ENCODE measurements at places on chromosomes 7 and 10.

DNA sequence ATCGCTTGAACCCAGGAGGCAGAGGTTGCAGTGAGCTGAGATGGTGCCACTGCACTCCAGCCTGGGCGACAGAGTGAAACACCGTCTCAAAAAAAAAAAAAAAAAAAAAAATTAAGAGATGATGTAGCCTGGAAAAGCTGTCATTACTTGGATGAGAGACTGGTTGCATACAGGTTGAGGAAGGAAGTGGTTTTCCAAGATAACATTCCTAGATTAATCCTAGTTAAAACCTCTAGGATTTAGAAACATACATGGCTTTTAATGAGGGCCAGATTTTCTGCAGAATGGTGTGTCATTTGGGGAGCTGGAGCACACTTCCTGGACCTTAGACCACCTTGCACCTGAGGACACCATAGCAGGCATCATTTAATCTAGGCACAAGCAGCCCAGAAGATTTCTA is 17.8 kb downstream of the VWA2 start:
- no peak for DNase-seq

GRCh38 chr10:133464582-133465031 is 10.9 kb downstream of the SCART1 start:
- DNase-seq = no peak

GRCh38 chr10:131650169-131650705 is 250.6 kb upstream of the PPP2R2D start:
- no peak for DNase-seq

DNA sequence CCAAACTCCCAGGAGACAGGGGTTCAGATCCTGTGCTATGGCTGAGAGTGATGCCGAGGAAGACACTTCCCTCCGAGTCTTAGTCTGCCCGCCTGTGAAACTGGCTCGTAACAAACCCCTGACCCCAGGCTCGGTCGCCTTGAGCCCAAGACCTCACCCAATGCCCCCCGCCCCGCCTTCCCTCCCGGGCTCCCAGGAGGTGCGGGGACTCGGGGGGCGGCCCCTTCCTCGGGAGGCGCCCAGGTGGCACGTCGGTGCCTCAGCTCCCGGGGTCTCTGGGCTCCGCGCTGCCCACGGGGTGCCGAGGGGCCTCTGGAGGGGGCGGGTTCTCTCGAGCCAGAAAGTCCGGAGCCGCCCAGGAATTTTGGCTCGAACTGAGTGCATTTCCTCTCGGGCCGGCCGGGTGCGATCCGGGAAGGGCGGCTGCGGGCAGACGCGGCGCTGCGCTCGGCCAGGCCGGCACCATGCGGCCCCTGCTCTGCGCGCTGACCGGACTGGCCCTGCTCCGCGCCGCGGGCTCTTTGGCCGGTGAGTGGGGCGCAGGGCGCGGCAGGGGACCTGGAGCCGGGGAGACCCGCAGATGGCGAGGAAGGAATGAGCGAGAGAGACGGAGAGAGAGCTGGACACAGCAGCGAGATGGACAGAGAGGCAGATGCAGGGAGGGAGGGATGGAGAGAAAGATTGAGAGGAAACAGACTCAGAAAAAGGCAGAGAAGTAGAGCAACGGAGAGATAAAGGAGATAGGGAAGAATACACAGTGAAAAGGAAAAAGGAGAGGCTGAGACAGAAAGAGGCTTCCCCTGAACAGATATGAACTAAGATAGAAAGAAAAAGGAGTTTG is at the start of gene PLAC9:
Gene PLAC9 (plus strand): TSS at position 432 of the 841 bp plus-strand sequence. CDS start 33 bp downstream, at position 465.
- no peak for DNase-seq

- DNase-seq = no peak
Observed at GRCh38 chr10:57222603-57223002, 861.5 kb upstream of the ZWINT start.

GRCh38 chr10:45000752-45001380 is at the start of gene ZNF22:
Gene ZNF22 (plus strand): TSS chr10:45000923. CDS start chr10:45003369, 2,446 bp downstream.
- DNase-seq = peak; percentile 62

DNA sequence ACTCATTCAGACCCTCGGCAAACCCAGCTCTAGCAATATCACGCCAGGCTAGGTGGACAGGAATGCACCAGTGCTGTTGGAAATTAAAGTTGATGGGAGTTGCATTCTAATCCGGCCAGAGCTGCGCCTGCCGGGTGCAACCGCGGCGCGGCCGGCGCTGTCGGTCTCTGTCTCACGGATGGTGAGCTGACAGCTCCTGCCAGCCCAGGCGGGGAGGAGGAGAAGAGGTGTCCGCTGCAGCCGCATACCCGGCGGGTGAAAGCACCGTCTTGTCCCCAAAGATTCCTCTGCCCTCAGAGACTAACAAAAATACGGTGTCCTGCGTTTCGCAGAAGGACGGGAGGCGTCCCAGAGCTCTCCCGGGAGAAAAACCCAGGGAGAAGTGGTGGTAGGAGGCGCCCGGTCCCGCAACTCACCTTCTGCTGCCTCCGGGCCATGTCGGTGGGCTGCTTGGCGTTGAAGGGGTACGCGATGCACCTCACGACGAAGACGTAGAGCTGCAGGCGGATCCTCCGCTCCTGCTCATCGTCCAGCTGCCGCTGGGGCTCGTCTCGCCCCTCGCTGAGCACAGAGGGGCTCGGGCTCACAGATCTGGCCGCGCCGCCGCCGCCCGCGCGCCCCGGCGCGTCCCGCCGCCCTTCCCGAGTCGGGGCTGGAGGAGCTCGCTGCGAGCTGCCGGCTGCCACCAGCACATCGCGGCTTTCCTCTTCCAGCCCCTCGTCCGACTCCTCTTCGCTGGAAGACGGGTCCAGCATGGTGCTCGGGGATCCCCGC is 490 bp downstream of the CADPS2 start:
- DNase-seq = no peak

- no peak for DNase-seq
Observed at GRCh38 chr10:101572126-101572525, 15.9 kb downstream of the POLL start.

DNA sequence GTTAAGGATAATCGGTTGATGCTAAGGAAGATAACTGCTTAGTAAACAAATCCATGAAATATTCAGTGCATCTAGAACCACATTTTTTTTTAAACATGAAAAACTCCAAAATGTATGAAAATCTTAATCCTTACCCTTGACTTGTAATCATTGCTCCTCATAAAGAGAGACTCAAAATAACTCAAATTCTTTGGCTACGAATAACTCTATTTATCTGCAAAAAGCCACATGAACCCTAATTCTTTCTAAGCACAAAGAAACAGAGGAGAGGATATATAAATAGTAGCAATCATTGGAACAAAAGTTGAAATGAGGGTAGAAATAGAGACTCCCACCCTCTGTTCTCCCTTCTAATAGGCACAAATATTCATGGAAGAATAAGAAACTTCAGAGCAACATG is 40.2 kb downstream of the ANK3 start:
- DNase-seq = no peak

GRCh38 chr7:102843850-102844249 is 69.0 kb upstream of the LRRC17 start:
- DNase-seq = no peak

GRCh38 chr10:1084011-1084950 is 28.1 kb downstream of the WDR37 start:
- no peak for DNase-seq

DNA sequence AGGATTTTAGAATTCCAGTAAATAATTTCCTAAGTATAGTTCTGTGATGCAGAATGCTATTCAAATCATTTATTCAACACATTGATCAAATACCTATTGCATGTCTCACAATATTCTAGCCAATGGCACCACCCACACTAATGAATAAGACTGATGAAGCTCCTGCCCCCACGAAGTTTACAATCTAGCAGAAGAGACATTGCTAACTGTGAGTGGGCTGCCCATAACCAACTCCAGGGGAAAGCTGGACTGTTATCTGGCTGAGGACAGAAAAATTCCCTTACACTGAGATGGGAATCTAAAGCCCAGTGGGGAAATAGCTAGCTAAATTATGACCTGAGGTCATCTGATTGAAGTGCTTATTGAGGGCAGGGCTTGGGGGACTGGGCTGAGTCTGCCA is 128.8 kb upstream of the LYZL2 start:
- DNase-seq = no peak

DNA sequence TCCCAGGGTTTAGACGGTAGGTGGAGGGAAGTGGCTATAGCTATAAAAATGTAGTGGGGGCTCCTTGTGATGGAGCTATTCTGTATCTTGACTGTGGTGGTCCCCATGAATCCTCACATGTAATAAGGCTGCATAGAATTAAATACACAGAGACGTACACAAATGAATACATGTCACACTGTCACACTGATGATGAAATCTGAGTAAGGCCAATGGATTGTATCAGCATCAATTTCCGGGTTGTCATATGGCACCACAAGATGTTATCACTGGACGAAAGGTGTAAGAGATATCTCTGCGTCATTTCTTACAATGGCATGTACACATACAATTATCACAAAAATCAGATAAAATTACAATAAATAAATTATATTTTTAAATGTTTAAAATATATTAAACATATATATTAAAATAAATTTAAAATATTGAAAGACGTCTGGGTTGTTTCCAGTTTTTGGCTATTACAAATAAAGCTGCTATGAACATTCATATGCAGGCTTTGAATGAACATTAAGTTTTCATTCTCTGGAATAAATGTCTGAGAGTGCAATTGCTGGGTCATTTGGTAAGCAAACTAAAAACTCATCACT is 38.1 kb downstream of the LEP start:
- DNase-seq = no peak

- no peak for DNase-seq
Observed at GRCh38 chr7:49563693-49564378, 209.6 kb upstream of the VWC2 start.

- DNase-seq = no peak
Observed at GRCh38 chr10:71080381-71081228, 131.8 kb upstream of the UNC5B start.

- DNase-seq = no peak
Observed at GRCh38 chr10:2882628-2883027, 184.7 kb upstream of the PFKP start.

DNA sequence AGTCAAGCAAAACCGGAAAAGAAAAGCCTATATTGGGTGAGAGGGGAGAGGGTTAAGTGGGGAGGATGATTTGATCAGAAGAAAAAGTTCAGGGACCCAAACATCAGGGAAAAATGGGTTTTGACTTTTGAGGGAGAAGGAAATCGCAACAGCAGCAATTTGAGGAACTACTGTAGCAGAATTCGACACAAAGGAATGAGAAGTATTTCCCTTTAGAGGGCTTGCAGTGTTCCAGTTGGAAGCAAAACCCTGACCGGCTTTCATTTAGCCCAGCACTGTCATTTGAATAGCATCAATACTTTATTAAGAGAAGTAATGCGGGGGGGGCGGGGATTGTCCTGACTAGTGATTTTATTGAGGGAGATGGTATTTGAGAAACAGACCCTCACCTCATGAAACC is 37.2 kb upstream of the GATA3 start:
- no peak for DNase-seq

GRCh38 chr10:48957361-48958151 is 17.9 kb upstream of the LRRC18 start:
- DNase-seq = no peak

DNA sequence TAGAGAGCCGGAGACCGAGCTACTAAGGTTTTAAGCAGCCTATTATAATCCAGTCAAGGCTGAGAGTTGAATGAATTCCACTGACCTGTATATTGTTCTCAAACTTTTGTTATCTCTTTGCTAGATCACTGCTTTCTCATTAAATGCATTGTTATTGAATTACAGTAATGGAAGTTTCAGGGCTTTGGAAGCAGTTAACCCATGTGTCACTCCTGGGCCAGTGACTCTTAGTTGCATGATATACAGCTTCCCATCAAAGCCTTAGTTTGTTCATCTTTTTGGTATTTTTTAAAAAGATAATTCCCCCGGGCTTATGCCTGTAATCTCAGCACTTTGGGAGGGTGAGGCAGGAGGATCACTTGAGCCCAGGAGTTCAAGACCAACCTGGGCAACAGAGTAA is 55.4 kb upstream of the KIAA1217 start:
- DNase-seq = no peak

GRCh38 chr7:106570948-106571418 is 90.0 kb downstream of the CCDC71L start:
- DNase-seq = no peak

DNA sequence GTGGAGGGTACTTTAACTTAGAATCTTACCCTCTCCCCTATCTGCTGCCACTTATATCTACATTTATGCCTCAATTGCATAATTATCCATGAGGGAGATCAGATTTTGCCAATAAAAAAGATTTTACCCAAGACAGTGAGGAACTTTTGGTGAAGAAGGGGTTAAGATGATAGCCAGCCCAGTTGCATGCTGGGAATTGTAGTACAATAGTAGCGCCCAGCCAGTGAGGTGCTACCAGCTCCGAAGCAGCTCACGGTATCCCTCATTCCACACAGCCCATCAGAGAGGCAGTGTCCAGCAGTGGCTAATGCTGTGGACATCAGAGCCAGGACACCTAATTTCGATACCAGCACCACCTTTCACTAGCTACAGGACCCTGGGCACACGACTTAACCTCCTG is 5.9 kb upstream of the LGI1 start:
- no peak for DNase-seq

GRCh38 chr7:69517985-69518704 is 80.1 kb upstream of the AUTS2 start:
- no peak for DNase-seq

DNA sequence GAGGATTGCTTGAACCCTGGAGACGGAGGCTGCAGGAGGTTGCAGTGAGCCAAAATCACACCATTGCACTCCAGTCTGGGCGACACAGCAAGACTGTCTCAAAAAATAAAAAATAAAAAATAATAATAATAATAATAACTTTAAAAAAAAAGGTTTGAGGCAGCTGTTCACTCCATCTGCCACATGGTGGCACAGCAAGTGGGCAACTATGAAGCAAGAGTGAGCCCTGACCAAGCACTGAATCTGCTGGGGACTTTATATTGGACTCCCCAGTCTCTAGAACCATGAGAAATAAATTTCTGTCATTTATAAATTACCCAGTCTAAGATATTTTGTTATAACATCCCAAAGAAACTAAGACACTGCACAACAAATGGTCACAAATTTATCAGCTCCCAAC is 14.6 kb upstream of the BRI3 start:
- no peak for DNase-seq

DNA sequence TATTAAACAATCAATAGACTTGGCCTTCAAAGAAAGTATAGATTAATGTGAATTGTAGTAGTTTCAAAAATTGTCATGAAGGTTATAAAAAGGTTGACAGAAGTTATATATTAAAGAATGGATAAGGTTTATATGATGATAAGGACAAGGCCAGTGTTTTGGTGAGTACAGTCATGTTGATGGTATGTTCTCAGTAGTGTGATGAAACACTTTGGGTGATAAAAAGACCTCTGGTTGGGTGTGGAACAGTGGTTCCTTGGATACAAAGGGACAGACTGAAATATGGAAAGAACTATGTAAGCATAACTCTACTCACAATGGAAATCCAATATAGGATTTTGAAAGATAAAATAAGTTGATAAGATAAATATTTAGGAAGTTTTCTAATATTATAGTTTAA is 866.3 kb downstream of the ANKRD7 start:
- no peak for DNase-seq
